ENCODE measurements at places on chromosomes 7 and 10.

DNA sequence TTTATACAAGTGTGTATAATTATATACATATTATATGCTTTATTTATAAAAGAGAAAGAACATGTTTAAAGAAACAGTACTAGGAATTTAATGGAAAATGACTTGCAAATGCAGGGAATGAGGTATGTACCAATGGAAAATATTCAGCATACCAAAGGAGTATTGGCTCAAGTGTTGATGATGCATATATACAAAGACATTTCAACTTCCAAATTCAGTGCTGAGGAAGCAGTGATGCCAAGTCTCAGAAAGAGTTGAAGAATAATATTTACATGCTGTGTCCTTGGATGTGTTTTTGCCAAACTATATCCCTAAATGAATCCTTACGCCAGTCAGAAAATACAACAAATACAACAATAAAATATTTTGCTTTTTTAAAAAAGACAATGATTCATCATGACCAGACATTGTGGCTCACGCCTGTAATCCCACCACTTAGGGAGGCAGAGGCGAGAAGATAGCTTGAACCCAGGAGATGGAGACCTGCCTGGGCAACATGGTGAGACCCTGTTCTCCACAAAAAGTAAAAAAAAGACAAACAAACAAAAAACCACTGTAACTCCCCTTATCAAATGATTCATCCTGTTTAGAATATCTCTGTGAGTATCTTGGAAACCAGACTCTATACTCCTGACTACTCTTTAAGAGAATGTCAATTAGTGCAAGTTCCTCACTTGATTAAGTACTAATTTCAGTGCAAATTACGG, 157.2 kb downstream of the CHRM2 start:
- DNase-seq: peak; percentile 76

DNA sequence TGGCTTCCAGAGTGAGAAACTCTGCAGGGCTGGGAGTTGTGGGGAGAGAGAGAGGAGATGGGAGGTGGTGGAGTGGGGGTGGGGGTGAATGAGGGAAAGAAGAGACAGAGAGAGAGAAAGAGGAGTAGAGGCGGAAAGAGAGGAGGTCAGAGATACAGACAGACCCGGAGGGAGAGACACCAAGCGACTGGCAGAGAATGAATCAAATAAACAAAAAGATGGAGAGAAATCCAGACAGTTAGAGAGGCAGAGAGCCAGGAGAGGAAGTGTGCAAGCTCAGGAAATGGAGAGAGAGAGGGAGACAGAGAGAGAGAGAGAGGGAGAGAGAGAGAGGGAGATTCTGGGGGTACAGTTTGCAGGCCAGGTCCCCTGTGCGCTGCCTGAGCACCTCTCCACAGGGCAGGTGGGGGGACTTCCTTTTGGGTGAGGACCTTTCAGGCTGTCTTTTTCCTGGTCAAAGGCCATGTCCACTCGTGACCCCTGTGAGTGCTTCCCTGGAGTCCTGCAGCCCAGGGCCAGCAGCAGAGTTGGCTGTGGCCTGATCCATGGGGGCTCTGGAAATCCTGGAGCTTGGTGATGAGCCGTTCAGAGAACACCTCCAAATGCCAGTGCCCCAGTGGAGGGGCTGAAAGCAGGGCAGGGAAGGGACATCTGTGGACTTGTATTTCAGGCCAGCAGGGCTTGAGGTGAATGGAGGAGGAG, 25.0 kb upstream of the PCBD1 start:
- no peak for DNase-seq

DNA sequence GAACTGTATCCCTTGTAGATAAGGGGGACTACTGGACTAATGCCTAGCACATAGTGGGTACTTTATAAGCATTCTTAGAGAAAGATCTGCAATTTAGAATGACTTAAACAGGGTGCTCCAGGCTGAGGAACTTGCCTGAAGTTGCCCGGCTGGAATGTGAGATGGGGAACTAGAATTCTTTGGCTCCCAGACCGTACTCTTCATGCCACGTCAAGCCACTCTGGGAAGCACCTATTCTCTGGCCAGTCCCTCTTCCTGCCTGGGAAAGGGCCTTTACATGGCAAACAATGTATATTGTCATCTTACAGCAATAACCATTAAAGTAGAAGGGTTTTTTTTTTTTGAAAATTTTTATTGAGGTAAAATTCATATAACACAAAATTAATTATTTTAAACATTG, 34.5 kb downstream of the ATXN7L1 start:
- DNase-seq: no peak

- DNase-seq: peak; percentile 25
Measured at GRCh38 chr7:20514364-20514763, 101.1 kb upstream of the ABCB5 start.

- no peak for DNase-seq
Measured at GRCh38 chr10:132922872-132923271, 19.5 kb downstream of the CFAP46 start.

GRCh38 chr10:16779384-16779915, 37.8 kb downstream of the RSU1 start:
- DNase-seq: no peak

DNA sequence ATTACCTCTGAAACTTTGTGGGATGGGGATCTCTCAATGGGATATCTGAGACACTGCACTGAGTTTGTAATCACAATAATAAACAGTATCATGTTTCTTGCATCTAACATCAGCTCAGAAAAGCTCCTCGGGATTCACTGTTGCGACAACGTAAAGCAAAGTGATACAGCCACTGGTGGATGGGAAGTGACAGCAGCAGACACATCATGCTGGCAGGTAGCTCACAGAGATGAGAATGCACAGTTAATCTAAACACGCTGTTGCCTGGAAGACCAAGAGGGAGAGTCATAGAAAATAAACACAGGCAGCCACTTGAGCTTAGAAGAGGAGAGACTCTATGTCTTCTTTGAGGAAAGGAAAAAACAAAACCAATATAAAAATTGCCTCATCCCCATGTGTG, 513.8 kb downstream of the MAGI2 start:
- DNase-seq: peak; percentile 13

- peak; percentile 17 for DNase-seq
Measured at GRCh38 chr7:55887821-55888247, 578 bp downstream of the ZNF713 start.
